KBM-7 (cell line): ENCODE measurements at places on chromosomes 5 and 9.

DNA sequence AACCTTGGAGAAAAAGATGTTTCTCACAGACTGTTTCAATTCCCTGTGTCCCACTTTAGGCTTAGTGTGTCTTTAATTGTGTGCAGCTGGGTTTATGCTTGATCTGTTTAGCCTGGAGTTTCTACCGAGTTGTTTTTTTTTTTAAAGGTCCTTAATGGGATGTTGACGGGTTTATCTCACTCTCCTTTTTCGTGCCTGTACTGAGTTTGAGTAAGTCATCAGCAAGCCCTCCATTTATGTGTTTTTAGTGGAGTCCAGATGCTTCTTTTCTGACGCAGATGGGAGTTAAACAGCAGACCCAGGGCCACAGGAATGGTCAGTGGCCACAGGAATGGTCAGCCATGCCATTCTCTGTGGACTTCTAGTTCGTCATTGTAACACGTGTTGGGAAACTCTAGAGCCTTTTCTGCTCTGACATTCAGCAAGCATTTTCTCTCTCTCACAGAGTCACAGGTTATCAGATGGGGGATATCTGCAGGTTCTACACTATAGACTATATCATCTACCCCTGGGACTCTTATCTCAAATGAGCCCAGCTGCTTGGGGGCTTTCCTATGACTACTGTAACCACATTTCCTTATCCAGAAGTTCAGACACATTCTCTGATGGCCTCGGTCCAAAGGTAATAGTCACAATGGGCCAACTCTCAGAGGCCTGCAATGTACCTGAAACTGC lies 190.5 kb downstream of the TTLL11 start:
- DNase-seq = no peak

GRCh38 chr5:130871346-130872086 lies 293.5 kb downstream of the HINT1 start:
- peak; percentile 74 for DNase-seq

DNA sequence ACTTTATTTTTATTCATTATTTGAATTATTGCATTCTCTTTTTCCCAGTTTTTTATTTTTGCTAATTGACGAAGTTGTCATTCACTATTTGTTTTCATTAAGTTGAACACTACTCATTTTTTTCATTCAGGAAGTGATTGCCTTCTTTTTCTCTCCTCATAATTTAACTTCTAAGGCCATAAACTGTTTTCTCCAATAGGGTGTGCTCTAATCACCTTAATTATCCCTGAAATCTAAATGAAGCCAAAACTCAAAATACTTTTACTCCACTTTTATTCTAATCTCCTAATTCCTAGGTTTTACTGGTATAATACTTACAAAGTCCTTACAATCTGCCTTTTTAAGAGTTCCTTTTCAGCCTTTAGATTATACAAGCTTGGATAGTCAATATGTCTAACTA lies 2.9 kb upstream of the OR13C2 start:
- DNase-seq = peak; percentile 7

- DNase-seq = no peak
Observed at GRCh38 chr5:5342784-5343183, 79.7 kb upstream of the ICE1 start.

- no peak for DNase-seq
Observed at GRCh38 chr5:149206524-149207141, 65.0 kb upstream of the AFAP1L1 start.

GRCh38 chr5:68261569-68262065 lies 46.1 kb downstream of the PIK3R1 start:
- DNase-seq = no peak

DNA sequence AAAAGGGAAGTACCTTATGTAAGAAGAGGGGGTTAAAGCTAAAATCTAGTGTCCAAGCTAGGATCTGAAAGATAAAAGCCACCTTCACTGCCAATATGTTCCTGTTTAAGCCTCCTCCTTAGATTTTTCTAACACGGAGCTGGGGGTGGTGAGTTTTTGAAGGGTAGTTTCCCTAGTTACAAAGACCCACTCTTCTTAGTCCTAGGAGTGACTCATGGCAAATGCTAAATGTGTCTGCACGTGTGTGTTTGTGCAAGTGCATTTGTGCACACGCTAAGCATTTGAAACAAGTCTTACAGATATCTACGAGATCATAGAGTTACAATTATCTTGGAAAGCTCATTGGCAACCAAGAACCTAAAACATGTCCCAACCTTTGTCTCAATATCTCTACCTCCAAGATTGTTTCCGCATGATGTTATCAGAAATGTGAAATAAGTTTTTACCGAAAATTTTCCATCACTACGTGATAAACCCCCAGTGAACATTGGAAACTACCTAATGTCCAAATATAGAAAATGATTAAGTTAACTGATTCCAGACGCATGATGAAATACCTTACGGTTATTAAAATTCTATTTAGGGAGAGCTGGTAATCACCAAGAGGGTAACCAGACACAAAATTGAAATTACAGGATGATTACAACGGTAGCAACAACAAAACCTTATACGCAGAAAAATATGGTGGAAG lies 78.0 kb upstream of the HRH2 start:
- no peak for DNase-seq

DNA sequence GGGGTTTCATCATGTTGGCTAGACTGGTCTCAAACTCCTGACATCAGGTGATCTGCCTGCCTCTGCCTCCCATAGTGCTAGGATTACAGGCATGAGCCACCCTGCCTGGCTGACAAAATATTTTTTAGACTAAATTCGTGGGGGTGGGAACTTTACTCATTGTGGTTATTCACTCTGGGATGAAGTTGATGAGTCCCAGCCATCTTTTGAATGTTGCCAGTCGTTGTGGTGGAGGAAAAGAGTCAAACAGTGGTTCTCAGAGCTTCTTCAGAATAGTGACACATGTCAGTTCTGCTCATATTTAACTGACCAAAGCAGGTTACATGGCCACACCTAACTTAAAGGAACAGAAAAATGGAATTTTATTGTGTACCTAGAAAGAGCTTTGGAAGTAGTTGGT lies 6.9 kb downstream of the SREK1 start:
- no peak for DNase-seq

DNA sequence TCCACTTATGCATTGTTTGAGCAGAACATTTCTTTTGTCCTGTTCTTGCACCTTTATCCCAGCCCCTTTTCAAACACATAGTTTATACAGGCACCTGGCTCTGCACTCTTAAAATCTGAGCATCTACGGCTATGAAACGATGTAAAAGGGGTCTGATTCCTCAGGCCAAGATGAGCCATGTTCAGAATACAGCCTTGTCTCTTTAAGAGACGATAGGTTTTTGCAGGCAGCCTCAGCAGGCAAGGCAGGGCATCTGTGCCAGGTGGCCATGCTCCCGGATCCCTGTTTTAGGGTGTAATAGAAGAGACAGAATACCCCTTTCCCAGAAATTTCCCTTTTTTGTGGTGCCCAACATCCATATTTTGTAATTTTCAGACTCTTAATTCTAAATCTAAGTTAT lies 89.1 kb upstream of the NFIB start:
- no peak for DNase-seq
